ENCODE measurements at places on chromosomes 6 and 20.

- peak; percentile 60 for DNase-seq
Measured at GRCh38 chr20:57594092-57594951, 25.9 kb downstream of the ZBP1 start.

- no peak for DNase-seq
Measured at GRCh38 chr20:34155836-34156235, 43.8 kb upstream of the EIF2S2 start.

- no peak for DNase-seq
Measured at GRCh38 chr6:148831064-148831463, 84.2 kb downstream of the UST start.

DNA sequence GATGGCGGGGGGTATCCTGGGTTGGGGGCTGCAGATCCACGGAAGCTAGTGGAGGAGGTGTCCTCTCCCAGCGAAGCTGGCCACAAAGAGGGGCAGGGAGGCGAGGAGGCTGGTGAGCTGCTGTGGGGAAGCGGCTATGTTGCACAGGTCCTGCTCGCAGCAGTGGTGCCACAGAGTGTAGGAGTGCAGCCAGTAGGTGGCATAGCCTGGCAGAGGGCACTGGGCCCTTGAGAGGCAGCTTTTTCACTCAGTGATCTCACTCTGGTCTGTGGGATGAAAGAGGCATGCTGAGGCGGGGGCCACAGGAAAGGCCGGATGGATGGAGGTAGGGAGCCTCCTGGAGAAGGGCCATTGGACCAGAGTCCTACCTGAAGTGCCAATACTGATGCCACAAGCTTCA lies 2.9 kb upstream of the LY6G6D start:
- DNase-seq = no peak

DNA sequence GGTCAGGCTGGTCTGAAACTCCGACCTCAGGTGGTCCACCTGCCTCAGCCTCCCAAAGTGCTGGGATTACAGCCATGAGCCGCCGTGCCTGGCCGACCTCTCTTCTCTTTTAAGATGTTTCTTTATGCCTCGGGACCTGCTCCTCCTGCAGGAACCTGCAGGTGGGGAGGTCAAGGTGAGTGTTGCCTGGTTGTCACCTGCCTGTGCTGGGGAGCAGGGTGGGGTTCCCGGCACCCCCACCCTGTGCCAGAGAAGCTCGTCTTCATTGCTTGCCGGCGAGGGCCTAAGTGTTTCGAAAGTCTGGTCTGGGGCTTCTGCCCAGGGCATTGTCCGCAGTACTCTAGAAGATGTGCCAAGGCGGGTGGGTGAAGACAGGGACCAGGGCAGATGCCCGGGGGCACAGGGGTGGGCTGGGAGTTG lies 36.0 kb downstream of the SYNJ2 start:
- no peak for DNase-seq

GRCh38 chr6:47034421-47034820 lies 7.7 kb downstream of the ADGRF1 start:
- no peak for DNase-seq
